GM18507 (cell line): ENCODE measurements at places on chromosomes 5 and 9.
A peak's percentile ranks its signal among the peaks of the same experiment; 100 is the strongest.

DNA sequence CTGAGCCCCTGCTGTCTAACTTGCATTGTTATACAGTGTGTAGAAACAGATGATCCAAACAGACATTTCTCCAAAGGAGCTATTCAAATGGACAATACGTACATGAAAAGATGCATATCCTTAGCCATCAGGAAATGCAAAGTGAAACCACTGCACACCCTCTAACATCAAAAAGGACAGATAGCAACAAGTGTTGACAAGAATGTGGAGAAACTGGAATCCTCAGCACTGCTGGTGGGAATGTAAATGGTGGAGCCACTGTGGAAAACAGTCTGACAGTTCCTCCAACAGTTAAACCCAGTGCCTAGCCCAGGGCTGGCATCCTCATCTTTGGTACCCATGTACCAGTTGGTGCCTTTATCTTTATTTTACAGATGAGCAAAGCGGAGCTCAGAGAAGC is 8.5 kb downstream of the ORM2 start:
- no peak for DNase-seq

GRCh38 chr9:36288070-36288469 is 29.8 kb upstream of the GNE start:
- no peak for DNase-seq

DNA sequence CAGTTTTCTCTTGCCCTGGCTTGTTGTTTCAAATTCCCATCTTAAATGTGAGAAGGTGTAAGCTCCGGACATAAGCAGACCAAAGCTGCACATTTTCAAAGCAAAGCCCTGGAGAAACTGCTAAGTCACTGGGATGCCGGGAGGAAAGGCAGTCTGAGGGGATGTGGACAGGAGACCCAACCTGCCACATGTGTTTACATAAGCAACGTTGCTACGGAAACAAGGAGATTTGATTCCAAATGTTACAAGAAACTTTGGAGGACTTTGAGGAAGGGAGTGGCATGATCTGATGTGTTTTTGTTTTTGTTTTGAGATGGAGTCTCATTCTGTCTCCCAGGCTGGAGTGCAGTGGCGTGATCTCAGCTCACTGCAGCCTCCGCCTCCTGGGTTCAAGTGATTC is 25.7 kb upstream of the INSYN2B start:
- DNase-seq = no peak

- peak; percentile 23 for DNase-seq
Measured at GRCh38 chr5:132180134-132180745, 47.4 kb downstream of the P4HA2 start.

- DNase-seq = no peak
Measured at GRCh38 chr9:38732885-38733284, 13.0 kb upstream of the FAM240B start.

GRCh38 chr9:117826837-117827236 is 122.6 kb downstream of the TLR4 start:
- no peak for DNase-seq
